Effector CD8-positive, alpha-beta T cell (primary cell): ENCODE measurements at places on chromosomes 5 and 9.

GRCh38 chr5:81961651-81962440, 10.0 kb upstream of the ATG10 start:
- no peak for DNase-seq

DNA sequence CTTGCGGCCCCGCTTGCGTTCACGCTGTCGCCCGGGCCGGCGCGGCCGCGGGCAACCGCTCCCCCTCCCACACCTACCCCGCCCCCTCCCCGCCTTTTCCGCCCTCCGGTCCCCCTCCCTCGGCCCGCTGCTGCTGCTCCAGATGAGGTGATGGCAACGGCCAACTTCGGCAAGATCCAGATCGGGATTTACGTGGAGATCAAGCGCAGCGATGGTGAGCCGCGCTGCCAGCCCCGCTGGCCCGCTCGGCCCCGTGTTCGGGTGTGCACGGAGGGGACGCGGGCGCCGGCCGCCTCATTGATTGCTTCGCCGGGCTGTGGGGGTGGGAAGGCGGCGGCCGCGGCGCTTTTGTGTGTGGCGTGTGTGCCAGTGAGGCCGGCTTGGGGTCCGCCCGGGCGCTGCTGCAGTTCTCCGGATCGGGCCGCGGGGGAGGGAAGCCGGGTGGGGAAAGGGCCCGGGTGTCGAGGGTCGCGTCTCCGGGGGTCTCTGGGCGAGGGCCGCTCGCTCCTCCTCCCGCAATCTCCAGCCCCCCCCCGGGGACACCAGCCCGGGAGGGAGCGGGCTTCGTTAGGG, 403 bp downstream of the KIF2A start:
- DNase-seq: peak; percentile 53

- DNase-seq: peak; percentile 9
Measured at GRCh38 chr9:129334105-129334935, 156.3 kb upstream of the IER5L start.

DNA sequence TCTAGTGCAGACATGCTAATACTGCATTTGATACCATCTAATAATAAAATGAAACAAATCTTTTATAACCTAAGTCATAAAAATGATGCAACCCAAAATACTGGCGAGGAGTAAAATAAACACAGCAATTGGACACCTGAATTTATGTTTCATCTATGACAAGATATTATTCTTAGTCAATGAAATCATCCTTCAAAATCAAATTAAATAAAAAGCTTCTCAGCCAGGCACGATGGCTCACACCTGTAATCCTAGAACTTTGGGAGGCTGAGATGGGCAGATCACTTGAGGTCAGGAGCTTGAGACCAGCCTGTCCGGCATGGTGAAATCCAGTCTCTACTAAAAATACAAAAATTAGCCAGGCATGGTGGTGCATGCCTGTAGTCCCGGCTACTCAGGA, 179.0 kb downstream of the TMEM232 start:
- DNase-seq: no peak

DNA sequence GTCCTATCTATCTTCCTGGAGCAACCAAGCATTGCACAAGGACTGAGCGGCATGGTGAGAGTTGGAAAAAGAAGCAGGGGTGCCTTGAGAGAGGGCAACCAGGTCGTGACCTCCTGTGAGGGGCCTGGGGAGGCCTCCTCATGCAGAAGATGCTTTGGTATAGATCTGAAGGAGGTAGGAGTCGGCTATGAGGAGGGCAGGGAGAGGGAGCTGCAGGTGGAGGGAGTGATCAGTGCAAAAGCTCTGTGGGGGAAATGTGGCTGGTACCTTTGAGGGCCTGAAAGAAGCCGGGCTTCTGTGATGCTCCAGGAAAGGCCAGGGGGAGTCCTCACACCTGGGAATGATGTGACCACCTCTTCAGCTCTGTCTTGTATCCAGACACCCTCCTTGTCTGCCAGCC, 3.6 kb upstream of the SLC25A48 start:
- DNase-seq: no peak

- DNase-seq: no peak
Measured at GRCh38 chr5:40844565-40844964, 3.4 kb downstream of the CARD6 start.
